AG04449 (cell line): ENCODE measurements at places on chromosomes 3 and 15.

DNA sequence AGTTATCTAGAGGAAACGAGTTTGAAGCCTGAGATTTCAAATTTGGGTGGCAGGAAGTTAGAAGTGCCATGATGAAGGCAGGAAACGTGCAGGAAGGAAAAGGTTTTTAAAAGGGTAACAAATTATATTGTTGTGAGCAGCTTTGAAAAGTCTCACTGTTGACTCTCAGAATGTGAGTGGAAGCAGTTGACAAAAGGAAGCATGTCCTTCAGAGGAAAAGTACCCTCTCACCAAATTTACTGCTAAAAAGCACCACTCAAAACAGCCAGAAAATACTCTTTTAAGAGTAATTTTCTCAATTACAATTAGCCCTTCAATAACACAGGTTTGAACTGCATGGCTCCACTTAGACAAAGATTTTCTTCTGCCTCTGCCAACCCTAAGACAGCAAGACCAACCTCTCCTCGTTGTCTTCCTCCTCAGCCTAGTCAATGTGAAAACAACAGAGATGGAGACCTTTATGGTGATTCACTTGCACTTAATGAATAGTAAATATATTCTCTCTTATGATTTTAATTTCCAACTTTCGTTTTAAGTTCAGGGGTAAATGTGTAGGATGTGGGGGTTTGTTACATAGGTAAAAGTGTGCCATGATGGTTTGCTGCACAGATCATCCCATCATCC, 117.1 kb upstream of the LIPC start:
- DNase-seq = no peak

- DNase-seq = peak; percentile 99
Measured at GRCh38 chr3:11600501-11601282, 43.0 kb downstream of the VGLL4 start.

DNA sequence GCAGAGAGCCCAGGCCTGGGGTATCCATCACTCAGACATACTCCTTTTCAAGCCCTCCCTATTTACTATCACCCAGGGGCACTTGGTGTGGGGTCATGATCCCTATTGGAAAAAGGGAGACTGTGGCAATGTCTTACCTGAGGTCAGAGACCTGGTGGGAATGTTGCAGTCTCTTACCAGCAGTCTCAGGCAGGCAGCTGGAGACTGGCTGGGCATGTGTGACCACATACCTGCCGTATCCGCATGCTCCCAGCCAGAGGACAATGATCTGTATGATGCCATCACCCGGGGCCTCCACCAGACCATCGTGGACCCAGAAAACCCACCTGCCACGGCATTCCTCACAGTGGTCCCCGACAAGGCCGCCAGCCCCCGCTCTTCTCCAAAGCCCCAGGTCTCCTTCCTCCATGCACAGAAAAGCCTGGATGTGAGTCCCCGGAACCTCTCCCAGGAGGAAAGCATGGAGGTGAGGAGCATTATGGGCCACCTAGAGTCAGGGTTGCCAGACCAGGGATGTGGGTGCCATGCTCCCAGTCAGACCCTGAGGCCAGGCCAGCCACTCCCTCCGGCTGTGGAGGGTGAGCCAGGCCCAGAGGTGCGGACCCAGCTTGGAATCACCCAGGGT, 5.9 kb downstream of the SH2D7 start:
- DNase-seq = no peak

- no peak for DNase-seq
Measured at GRCh38 chr15:62509395-62509958, 344.4 kb upstream of the C2CD4B start.

- no peak for DNase-seq
Measured at GRCh38 chr3:46369675-46370132, 1.0 kb upstream of the CCR5 start.

- DNase-seq = peak; percentile 42
Measured at GRCh38 chr15:29945943-29946596, 123.8 kb upstream of the TJP1 start.

DNA sequence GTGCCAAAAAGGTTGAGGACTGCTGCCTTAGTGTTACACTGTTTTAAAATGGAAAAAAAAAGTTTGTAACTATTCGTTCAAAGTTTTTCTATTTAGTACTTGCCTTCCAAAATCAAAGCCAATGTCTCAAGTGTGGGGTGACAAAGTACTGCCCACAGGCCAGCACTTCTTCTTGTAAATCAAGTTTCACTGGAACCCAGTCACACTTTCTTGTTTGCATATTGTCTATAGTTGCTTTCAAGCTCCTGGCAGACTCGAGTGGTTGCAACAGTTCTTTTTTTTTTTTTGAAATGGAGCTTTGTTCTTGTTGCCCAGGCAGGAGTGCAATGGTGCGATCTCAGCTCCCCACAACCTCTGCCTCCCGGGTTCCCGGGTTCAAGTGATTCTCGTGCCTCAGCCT, 75.3 kb upstream of the RPL35A start:
- DNase-seq = no peak

DNA sequence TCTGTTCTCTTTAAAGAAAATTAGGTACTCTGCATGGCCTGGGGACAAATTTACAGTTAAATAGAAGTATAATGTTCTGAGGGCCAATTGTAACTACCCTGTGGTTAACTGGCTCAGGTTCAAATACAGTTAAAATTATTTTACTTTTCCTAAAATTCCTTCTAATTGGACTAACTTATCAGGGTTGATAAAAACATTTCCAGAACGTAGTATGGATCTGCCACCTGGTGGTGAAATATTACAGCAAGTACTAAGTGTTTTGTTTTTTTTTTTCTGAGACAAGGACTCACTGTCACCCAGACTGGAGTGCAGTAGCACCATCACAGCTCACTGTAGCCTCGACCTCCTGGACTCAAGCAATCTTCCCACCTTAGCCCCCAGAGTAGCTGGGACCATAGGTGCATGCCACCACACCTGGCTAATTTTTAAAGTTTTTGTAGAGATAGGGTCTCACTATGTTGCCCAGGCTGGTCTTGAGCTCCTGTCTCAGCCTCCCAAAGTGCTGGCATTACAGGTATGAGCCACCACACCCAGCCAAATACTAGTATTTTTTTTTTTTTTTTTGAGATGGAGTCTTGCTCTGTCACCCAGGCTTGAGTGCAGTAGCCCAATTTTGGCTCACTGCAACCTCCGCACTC, 29.2 kb downstream of the NEO1 start:
- DNase-seq = no peak

GRCh38 chr15:96372554-96372953, 42.1 kb downstream of the NR2F2 start:
- no peak for DNase-seq

DNA sequence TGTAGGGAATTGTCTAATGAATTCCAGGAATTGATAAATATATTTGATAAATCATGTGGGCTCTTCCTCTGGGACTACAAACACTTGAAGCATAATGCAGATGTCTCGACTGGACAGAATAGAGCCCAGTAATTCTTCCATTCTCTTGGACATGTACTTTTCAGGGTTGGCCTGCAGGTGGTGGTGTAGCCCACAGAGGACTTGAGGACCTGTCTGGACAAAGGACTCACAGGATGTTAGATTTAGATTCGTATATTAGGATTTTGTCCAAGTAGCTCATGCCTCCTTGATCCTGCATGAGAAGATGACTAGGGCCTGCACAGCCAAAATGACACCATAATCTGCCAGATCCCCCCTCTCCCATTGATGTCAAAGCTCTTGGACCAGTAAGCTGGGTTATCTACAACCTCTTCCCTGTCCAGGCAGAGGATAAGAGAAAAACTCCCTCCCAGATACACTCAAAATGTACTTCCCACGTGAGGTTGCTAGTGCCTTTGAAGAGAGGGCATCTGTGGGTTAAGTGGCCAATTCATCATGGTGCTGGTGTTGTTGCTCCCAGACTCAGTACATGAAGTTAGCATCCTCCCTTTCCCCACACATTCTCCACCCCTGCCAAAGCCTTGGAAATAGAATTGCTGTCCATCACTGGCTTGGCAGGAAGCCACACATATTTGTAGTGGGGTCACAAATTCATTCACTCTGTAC, 88.6 kb upstream of the ZNF280D start:
- peak; percentile 26 for DNase-seq

GRCh38 chr15:51342227-51342999, 958 bp downstream of the GLDN start:
- DNase-seq = no peak

DNA sequence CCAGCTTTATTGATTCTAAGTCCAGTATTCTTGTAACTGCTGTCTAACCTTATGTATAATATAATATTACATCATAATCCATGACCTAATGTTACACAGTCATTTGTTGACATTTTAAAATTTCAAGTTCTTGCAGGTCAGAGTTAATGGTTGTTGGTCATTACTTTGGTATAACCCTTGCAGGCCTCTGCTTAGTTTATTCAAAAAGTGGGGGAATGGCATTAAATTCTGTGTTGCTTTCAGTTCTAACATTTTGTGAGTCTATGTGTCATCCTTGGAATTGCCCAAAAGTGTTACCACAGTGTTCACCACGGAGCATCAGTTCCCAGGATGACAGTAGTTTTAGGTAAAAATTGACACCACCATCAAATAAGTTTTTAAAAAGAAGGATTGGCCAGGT, 174.8 kb upstream of the BCL6 start:
- DNase-seq = no peak

DNA sequence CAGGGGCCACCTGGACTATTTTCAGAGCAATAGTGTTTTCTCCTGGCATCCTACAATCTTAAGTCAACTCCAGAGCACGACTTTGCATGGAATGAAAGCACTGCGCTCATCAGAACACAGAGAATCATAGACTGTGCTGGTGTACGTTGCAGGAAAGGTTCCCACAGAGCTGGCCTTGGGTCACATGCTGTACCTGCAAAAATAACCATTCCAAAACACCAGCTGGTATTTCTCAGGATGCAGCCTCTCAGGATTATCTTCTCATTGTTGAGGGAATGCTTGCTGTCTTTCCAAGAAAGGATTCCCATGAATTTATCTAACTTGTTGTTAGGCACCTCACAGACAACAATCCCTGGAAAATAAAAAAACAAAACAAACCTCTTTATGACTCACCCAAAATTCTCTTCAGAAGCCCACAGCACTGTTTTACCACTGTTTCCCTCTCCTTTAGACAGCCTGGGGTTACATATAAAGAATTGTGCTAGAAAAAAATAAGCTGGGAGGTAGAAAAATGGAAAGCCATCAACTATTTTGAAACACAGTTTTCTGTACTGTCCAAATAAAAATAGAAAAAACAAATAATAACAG, 131.7 kb downstream of the ATP8B4 start:
- DNase-seq = no peak

GRCh38 chr3:122784436-122784835, 9.2 kb downstream of the HSPBAP1 start:
- DNase-seq = no peak

DNA sequence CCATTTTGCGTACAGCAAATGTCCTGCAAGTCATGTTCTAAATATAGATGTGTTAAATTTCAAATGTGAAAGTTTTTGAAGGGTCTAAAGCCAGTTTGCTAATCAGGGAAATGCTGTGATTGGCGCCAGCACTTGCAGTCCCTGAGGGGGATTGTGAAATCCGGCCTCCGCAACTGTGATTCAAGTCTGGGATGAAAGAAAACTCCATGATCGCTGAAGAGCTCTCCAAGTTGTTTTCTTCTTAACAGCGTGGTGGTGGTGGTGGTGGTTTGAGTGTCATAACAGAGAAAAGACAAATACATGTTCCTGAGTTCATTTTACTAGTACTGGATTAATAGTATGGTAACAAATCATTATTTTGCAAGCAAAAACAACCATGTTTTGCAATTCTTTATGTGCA, 51.8 kb downstream of the MITF start:
- no peak for DNase-seq

DNA sequence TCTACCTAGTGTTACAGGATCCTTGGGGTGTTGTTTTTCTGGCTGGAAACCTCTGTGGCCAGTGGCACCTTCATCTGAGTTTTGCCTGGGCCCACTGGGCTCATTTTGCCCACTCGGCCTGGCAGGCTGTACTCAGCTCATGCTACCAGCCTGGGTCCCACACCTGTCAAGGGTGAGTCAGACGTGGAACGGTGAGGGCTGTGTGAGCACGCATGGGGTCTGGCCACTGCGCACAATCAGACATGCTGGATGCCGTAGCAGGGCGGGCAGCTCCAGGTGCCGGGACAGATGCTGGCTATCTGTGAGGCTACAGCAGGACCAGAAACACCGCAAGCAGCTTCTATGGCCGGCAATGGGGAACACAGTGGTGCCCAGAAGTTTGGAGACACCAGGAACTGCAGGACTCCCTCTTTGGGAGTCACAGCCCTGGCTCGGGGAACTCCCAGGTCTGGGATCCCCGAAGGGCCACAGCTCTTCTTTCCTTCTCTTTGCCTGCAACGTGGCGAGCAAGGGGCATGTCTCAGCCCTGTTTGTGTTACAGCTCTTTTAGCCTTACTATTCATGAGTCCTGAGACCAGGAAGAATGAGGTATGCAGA, 35.9 kb upstream of the DNAJC13 start:
- no peak for DNase-seq

DNA sequence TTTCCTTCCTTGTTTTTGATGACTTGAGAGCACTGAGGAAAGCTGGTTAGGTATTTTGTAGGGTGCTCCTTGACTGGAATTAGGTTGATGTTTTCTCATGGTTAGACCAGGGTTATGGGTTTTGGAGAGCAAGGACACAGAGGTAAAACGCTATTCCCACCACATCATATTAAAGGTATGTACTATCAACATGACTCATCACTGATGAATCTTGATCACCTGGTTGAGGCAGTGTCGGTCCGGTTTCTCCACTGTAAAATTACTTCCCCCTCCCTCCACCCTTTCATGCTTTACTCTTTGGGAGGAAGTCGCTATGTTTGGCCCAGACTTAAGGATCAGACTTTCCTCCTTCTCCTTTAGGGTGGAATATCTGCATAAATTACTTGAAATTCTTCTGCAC, 201.6 kb downstream of the EDEM1 start:
- DNase-seq = no peak

- no peak for DNase-seq
Measured at GRCh38 chr15:74316141-74316540, 51.3 kb downstream of the CYP11A1 start.

DNA sequence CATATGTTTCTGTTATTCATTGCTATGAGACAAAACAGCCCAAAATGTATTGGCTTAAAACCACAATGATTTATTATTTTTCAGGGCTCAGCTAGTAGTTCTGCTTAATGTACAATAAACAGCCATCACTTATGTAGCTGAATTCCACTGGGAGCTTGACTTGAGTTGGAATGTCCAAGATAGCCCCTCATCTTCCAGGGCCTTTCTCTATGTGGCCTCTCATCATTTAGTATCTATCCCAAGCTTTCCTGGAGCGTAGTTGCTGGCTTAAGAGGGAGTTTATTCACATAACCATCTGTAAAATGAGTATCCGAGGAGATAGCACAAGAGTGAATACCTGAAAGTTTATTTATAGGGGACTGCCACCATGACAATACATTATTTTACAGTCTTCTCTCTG, 176.8 kb downstream of the EPHA6 start:
- DNase-seq = no peak

DNA sequence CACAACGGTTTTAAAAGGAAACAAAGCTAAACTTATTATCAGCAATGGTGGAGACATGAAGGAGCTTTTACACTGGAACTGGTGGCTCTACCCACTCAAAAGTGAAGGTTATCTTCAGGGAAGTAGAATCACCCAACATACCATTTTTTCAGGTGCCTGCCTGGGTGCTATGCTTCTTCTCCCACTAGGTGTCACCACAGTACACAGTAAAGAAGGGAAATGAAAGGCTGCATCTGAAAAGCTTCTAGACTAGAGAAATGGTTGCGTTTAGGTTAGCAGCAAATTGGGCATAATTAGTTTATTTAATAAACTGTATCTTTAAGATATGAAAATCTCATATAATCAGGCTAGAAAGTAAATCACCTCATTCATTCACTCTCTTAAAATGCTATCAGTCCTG, 47.0 kb upstream of the SELENOK start:
- no peak for DNase-seq
